ENCODE measurements at places on chromosomes 2 and 18.

GRCh38 chr2:210584834-210585233, 28.4 kb downstream of the CPS1 start:
- peak; percentile 45 for DNase-seq

DNA sequence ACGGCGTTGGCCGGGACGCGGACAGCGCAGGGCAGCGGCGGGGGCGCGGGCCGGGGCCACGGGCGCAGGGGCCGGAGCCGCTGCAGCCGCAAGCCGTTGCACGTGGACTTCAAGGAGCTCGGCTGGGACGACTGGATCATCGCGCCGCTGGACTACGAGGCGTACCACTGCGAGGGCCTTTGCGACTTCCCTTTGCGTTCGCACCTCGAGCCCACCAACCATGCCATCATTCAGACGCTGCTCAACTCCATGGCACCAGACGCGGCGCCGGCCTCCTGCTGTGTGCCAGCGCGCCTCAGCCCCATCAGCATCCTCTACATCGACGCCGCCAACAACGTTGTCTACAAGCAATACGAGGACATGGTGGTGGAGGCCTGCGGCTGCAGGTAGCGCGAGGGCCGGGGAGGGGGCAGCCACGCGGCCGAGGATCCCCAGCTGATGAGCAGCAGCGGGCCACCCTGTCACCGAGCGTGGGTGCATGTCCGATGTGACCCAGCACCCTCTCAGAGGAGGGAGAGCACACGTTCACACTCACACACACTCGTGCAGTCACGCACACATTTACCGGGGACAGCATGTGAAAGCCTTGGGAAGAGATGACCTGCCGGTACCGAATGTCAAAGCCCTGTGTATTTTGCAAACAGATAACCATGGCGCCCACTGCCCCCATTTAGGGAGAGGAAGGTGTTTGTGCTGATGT, 4.2 kb downstream of the GDF7 start:
- no peak for DNase-seq

GRCh38 chr2:112703684-112704083, 17.1 kb upstream of the NT5DC4 start:
- DNase-seq, result no peak

- DNase-seq, result no peak
These were observed 357.4 kb upstream of the ACVR2A start for GRCh38 chr2:147487286-147487977.

DNA sequence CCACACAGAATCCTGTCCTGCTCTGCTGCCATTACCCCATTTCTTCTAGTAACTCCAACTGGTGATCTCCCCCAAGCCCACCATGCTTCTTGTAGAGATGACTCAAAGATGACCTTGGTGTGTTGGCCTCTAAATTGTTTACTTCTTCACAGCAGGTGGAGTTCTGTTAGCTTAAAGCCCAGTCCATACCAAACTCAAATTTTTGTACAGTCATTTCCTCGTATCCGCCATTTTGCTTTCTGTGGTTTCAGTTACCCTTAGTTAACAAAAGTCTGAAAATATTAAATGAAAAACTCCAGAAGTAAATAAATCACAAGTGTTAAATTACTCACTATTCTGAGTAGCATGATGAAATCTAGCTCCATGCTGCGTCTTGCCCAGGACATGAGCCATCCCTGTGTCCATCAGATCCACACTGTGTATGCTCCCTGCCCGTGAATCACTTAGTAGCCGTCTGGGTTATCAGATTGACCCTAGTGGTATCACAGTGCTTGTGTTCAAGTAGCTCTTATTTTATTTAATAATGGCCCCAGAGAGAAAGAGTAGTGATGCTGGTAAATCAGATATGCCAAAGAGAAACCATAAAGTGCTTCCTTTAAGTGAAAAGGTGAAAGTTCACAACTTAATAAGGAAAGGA, 133.3 kb upstream of the NOL4 start:
- DNase-seq, result no peak

DNA sequence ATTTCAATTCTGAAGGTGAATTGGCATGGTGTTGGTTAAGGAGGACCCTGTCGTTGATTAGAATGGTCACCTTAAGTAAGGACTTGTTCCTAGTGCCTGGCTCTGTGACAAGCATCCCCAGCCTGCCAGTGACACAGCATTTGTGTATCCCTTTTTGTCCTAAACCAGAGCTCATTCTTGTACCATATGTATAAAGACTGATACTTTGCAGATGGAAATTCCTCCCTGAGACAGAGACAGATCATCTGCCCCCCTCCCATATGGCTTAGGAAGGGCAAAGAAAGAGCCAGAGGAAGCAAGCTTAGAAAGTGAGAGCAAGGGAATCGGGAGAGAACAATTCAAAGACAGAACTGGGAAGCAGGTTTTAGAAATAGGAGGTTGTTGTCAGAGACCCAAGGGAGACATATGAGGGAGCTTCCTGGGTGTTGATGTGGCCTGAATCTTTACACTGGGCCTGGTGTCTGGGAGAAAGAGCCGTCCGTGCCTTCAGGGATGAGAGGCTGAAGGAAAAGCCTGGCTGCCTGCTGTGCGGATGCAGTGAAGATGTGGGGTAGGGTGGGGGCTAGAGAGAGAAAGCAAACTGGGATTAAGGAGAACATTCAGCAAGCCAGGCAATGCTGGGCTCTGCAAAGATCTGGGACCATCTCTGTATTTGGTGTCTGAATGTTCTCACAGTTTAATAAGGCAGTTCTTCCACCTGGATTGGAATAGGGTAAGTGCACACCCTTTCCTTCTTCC, 13.2 kb upstream of the CHRNA1 start:
- no peak for DNase-seq

GRCh38 chr2:96623116-96623515, 15.0 kb downstream of the KANSL3 start:
- DNase-seq, result no peak

GRCh38 chr2:105890111-105890510, 145.4 kb downstream of the NCK2 start:
- no peak for DNase-seq

- peak; percentile 12 for DNase-seq
These were observed 32.7 kb downstream of the RHBDD1 start for GRCh38 chr2:226868331-226869162.

- peak; percentile 25 for DNase-seq
These were observed 105.7 kb downstream of the MGAT5 start for GRCh38 chr2:134359367-134360081.

GRCh38 chr2:88563129-88563528, 64.1 kb downstream of the EIF2AK3 start:
- DNase-seq, result no peak

DNA sequence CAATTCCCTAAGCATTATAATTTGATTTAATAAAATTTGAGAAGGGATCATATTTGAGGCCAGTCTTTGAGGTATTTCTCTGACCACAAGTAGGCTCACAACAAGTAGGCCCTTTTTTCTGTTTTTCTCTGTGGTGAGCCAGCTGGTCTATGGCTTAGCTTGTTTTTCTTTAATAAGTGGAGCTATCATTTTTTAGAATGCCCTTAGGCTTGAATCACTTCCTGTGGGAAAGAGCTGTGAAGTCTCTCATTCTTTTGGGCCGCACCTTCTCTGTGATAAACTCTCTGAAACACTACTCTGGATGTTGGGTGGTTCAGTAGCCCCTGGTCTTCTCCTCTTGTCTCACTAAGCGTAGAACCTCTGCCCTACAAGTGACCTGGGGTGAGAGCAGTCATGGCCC, 235.9 kb downstream of the SUCLG1 start:
- DNase-seq, result peak; percentile 6

DNA sequence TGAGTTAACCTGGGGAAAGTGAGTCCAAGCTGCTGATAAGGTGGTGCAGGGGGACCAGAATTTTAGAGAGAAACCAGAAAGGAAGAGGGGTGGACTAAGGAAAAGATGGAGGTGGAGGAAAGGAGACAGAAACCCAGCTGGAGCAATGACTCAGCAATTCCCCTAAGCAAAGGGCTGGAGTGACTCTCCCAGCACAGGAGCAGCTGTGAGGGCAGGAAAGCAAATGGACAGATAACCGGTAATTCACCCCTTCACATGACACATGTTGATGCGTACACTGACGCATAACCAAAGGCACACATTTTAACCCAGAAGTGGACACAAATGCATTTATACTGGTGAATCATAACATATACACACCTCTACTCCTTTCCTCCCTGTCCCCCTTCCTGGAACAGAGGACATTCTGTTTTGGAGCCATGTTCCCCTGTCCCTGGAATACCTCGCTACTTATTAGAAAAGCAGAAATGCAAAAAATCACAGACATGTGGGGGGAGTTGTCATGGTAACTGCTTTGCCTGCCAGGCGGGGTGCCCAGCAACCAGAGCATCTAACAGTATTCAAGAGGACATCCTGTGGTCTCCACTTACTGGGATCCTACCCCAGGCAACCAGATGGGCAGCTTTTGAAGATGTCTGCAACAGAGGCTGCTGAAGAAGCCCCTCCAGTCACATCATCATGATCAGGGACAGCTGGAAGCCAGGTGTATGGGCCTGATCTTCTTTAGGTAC, 4.7 kb downstream of the CDK5R2 start:
- DNase-seq, result peak; percentile 87

GRCh38 chr18:68520406-68521075, 194.4 kb downstream of the TMX3 start:
- DNase-seq, result peak; percentile 75

- peak; percentile 51 for DNase-seq
These were observed 142.1 kb downstream of the CDCA7 start for GRCh38 chr2:173496746-173497145.

- DNase-seq, result no peak
These were observed 66.1 kb upstream of the EPC2 start for GRCh38 chr2:148578493-148578884.

DNA sequence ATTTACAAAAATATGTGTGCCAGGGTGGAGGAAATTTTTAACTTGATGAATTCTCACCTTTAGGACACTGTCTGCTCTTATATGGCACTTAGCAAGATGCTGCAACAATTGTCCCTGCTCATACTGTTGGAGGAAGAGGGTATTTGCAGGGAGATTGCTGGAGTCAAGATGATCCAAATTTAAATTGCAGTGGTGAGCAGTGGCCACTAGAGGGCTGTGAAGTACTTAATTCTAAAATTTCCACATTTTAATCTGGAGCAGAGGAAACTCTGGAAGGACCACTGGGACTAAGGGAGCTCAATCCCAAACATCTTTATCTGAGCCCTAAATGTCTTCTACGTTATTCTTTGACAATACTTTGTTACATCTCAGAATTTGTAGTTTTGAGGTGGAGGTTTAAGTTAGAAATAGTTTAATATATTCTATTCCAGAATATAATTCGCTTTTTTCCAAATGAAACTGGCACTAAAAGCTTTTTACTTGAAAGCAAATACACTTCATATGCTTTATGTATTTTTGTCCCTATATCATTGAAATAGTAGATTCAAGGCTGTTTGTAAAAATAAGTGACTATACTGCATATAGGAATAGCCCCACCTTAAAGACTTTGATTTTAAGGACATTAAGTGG, 33.0 kb upstream of the PTH2R start:
- DNase-seq, result no peak

GRCh38 chr2:219720956-219721355, 93.5 kb downstream of the SLC4A3 start:
- no peak for DNase-seq

- peak; percentile 41 for DNase-seq
These were observed 99.1 kb downstream of the EN1 start for GRCh38 chr2:118748245-118748885.

Data from astrocyte (in vitro differentiated cells and primary cell).